Left lobe of liver (tissue), 2 donors: ENCODE measurements at places on chromosomes 7 and 10. TPM values are rescaled to one million over a fixed set of nuclear protein-coding genes. Genes with fewer than 3 reads are reported as not detected.

CYP26A1 gene
- total RNA-seq: 16.2 TPM

DNAJC12 gene
- 14.3 TPM for total RNA-seq

UMAD1 gene
- 7.8 TPM for total RNA-seq

CLDN4 gene
- total RNA-seq: 1.7 TPM

GSDME gene
- 4.8 TPM for total RNA-seq

WDFY4 gene
- total RNA-seq: 1.3 TPM

LLCFC1 gene
- not detected for total RNA-seq

SYT15 gene
- 0.65 TPM for total RNA-seq

SMIM30 gene
- 12.9 TPM for total RNA-seq

- no peak for DNase-seq
Measured at GRCh38 chr7:74542558-74543117, 88.9 kb downstream of the GTF2IRD1 start.

- DNase-seq: no peak
Measured at GRCh38 chr7:7707806-7708205, 10.6 kb downstream of the RPA3 start.

DNA sequence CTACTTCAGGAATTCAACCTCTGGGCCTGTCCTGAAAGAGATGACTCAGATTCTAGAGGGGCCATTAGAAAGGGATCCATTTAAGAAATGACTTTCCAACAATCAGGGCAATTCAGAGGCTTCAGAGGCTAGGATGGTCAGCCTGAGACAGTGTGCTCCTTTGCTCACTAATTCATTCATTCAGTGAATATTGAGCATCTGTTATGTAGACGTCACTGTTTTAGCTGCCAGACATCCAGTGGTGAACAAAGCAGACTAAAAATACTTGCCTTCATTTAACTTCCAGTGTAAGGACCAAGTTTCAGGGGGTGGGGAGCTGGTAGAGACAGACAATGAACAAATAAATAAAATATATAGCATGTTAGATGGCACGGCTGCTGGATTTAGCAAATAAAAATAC lies 1.6 kb downstream of the KIAA1217 start:
- no peak for DNase-seq

- DNase-seq: no peak
Measured at GRCh38 chr10:100586959-100587358, 51.2 kb downstream of the HIF1AN start.

DNA sequence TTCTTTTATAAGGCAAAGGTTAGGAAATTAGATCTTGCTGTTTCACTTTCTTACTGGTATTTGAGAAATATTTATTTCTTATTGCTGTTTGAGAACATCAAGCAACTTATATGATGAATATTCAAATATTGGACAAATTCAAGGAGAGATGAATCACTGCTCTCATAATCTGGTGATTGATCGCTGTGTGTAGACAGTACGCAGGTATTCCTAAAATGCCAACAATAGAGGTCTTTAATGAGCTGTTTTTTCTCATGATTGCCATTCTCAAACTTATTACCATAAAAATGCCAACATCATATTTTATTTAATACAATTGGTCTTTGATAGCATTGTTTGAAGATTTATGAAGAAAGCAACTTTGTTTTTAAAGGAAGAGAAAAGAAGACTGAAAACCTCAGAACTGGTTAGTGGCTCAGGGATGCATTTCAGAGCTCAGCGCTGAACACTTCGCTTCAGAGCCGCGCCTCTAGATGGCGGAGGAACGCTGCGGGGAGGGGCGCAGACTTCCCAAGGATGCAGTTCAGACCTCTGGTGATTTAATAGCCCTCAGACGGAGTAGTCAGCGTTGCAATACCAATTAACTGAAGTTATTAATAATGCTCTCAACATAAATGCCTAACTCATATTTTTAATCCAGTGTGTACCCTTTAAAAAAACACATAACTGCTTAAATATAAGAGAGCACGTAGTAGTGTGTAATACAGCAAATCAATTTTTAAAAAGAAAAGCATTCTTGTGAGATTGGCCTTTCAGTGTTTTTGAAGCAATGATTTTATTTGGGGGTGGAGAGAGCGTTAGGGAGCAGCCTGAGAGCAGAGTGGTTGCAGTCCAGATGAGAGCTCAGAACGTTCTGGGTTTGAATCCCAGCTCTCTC lies 38.5 kb upstream of the STEAP4 start:
- DNase-seq: no peak

DNA sequence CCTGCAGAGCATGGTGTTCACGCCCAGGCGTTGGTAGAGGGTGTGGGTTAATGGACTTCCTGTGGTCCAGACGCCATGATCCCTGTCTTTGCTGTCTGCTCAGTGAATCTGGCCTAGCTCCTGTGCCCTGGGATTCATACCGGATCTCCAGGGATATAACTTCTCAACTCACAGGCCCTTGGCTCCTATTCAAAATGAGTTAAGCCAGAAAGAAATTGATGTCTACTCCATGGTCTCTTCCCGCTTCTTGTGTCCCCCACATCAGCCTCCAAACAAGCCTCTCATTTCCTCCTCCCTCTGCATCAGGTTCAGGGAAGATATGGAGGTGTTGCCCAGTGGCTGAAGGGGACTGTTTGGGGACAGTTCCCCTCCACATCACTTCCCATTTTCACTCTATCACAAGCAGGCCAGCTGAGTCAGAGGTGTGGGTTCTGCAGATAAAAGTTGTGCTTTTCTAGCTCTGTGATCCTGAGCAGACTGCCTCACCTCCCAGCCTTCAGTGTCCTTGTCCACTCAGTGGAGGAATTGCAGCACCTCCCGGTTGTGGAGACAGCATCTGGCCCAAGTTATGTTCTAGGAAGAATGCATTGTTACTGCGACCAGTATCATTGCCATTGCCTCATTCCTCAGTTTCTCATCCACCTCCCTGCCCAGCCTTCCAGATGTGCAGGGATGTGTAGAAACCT lies 22.5 kb downstream of the AKR1E2 start:
- DNase-seq: no peak

DNA sequence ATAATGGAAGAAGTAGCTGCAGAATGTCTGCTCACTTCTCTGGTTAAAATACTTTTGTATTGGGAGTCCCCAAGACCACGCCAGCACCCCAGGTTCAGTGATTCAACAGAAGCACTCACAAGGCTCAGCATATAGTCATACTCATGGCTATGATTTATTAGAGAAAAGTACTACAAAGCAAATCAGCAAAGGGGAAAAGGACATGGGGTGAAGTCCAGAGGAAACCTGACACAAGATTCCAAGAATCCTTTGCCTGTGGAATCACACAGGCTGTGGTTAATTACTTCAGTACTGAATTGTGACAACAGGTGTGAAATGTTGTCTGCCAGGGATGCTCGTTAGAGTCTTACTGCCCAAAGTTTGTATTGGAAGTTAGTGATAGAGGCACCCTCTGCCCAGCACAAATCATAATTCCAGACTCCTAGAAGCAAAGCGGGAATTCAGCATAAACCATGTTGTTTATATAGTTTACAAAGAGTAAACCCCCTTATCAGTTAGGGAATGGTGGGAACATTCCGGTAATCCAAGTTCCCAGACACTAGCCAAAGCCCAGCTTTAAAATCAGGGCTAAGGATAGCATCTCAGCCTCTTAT lies 79.4 kb downstream of the HYCC1 start:
- DNase-seq: no peak

DNA sequence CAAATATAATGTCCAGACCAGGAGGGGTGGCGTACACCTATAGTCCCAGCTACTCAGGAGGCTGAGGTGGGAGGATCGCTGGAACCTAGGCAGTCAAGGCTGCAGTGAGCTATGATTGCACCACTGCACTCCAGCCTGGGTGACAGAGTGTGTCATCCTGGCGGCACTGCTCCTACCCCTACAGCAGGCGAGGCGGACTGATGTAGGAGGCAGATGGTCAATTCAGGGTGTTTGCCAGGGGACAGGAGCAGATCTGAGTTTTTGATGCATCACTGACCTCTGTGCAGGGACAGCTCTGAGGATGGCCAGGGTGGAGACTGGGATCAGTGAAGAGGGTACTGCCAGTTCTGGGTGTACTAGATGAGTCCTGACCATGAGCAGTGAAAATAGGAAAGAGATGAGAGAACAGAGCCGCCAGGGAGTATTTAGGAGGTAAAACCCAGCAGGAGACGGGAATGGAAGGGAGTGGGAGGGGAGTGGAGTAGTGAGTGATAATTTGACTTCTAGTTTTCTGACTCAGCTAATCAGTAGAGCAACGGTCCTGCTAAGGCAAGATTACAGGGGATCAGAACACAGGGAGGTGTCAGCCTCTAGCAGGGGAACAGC lies 75.3 kb downstream of the HIP1 start:
- DNase-seq: no peak

GRCh38 chr10:77422491-77423338 lies 214.9 kb downstream of the KCNMA1 start:
- DNase-seq: no peak

GRCh38 chr7:18638594-18639452 lies 143.3 kb downstream of the HDAC9 start:
- DNase-seq: no peak

- DNase-seq: no peak
Measured at GRCh38 chr10:31959461-31960173, 31.0 kb upstream of the ARHGAP12 start.

DNA sequence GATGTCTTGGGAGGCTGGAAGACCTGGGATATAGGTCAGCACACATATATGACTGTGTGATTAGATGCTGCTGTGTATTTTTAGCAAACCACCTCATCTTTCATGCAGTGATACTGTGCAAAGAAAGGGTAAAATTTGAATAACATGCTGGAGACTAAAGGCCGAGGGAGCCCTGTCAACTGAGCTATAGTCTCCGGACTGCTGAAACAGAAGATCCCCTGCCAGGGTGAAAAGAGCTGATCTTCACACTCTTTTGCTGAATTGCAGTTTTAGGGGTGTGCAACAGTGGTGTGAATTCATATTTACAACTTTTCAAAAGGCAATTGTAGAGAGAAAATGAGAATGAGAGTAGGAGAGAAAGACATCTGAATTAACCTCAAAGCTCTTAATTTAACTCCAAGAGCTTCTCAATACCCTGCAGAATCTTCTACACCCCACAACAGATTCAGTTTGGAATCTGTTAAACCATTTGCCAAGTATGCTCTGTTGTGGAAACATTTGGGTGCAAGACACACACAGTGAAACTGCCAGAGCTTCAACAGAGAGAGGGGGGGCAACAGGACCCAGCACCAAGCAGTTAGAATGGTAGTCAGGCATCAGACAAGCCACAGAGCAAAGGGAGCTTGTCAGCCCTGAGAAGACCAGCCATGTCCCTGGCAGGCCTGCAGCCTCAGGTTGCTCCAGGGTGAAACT lies 190.1 kb upstream of the STK17A start:
- DNase-seq: no peak

- DNase-seq: no peak
Measured at GRCh38 chr7:43456200-43456599, 126.7 kb upstream of the STK17A start.

DNA sequence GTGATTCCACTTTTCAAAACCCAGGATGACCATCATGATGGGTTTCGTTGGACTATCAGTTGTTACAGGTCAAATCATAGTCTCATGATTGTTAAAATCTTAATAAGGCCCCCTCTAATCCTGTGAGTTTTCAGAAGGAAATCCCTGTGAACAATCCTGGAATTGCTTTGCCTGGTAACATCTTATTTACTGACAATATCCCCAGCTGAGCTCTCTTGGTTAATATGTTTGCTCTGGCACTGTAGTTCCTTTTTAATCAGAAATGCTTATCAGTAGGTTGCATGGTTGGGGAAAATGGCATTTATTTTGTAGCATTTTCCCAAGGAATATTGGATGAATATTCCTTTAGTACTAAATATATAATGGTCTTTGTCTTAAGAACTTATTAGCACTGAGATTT lies 163.9 kb downstream of the TCF7L2 start:
- no peak for DNase-seq

GRCh38 chr7:139370301-139370942 lies 10.7 kb downstream of the LUC7L2 start:
- DNase-seq: no peak

GRCh38 chr10:60175441-60175971 lies 214.2 kb downstream of the ANK3 start:
- DNase-seq: no peak

GRCh38 chr7:123847868-123848267 lies 2.9 kb downstream of the HYAL4 start:
- DNase-seq: no peak

GRCh38 chr10:130003787-130004613 lies 39.9 kb upstream of the EBF3 start:
- DNase-seq: no peak

GRCh38 chr10:116891208-116891607 lies 41.9 kb downstream of the ENO4 start:
- no peak for DNase-seq

DNA sequence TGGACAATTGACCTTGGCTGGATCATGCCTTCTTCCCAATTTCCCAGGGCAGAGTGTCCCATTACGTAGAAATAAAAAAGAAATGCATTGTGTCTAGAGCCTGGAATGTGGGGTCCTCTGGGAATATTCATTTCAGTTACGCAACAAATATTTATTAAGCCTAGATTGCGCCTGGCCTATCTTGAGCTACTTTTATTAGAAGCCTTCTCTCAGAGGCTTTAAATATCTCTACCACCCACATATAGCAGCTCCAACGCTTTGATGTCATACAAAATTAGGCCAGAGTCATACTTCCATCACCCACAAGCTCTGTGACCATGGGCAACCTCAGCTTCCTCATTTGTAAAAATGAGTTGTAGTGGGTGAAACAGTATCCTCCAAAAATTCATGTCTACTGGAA lies 24.9 kb upstream of the CARD11 start:
- DNase-seq: no peak

GRCh38 chr7:123538189-123538714 lies 3.9 kb upstream of the IQUB start:
- no peak for DNase-seq

- no peak for DNase-seq
Measured at GRCh38 chr7:65449505-65449852, 75.8 kb downstream of the ZNF92 start.

DNA sequence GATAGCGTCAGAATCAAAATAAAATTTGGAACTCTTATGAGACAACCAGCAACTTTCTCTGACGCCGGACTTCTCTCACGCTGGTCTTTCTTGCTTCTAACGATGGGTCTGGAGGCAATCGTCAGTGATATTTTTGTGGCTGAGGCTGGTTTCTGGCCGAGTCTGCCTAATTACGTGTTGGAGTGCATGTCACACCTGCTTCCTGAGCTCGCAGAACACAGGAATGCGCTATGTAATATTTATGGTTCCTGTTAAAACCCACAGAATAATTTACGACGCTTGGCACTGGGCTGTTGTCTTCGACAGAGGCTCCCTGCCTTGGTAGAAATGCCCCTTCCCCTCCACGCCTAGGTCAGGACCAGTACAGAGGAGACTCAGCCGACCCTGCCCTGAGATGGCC lies 64.9 kb downstream of the NPTX2 start:
- no peak for DNase-seq

GRCh38 chr7:8015100-8015745 lies 46.6 kb downstream of the GLCCI1 start:
- DNase-seq: no peak

- DNase-seq: no peak
Measured at GRCh38 chr7:109259151-109259550, 689.5 kb downstream of the DNAJB9 start.

- DNase-seq: no peak
Measured at GRCh38 chr7:110808361-110808760, 282.6 kb upstream of the LRRN3 start.
